ENCODE measurements at places on chromosomes 7 and 10.

DNA sequence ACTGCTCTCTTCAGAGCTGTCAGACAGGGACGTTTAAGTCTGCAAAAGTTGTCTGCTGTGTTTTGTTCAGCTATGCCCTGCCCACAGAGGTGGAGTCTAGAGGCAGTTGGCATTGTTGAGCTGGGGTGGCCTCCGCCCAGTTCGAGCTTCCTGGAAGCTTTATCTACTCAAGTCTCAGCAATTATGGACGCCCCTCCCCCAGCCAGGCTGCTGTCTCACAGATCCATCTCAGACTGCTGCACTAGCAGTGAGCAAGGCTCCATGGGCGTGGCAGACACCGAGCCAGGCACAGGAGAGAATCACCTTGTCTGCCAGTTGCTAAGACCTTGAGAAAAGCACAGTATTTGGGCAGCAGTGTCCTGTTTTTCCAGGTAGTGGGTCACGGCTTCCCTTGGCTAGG lies 98.1 kb downstream of the SDHAF3 start:
- DNase-seq, result no peak

- DNase-seq, result no peak
These were observed 38.2 kb downstream of the ZNF467 start for GRCh38 chr7:149735181-149735602.

DNA sequence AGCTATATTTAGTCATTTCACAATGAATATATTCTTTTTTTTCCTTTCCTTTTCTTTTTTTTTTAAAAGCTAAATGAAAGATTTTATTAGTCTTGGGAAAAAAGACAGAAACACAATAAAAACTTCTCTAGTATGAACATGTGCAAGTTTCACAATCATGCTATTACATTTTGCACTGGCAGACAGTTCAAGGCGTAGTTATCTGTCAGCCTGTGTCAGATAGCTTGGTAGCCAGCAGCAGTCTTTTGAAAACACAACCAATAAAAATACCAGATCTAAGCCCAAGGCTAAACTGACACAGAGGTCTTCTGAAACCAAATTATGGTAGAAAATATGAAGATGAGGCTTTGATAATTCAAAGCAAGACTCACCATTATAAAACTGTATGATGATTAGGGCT lies 205.8 kb upstream of the TEX47 start:
- no peak for DNase-seq

DNA sequence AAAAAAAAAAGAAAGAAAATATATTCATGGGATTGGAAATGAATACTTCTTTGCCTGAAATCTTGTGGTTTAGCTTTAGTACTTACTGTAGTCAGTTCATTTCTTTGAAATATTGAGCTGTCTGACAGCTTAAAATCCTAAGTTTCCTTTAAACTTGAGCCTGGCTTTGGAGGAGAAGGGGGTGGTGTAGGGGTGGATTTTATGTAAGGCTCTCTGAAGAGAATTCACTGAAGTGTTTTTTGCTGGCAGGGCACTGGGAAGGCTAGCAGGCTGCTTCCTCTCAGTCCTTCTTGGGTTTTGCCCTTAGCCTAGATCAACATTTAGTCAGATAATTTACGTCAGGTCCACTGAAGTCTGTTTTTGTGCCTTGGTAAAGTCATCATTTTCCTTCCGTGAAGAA lies 516.5 kb downstream of the AUTS2 start:
- no peak for DNase-seq

DNA sequence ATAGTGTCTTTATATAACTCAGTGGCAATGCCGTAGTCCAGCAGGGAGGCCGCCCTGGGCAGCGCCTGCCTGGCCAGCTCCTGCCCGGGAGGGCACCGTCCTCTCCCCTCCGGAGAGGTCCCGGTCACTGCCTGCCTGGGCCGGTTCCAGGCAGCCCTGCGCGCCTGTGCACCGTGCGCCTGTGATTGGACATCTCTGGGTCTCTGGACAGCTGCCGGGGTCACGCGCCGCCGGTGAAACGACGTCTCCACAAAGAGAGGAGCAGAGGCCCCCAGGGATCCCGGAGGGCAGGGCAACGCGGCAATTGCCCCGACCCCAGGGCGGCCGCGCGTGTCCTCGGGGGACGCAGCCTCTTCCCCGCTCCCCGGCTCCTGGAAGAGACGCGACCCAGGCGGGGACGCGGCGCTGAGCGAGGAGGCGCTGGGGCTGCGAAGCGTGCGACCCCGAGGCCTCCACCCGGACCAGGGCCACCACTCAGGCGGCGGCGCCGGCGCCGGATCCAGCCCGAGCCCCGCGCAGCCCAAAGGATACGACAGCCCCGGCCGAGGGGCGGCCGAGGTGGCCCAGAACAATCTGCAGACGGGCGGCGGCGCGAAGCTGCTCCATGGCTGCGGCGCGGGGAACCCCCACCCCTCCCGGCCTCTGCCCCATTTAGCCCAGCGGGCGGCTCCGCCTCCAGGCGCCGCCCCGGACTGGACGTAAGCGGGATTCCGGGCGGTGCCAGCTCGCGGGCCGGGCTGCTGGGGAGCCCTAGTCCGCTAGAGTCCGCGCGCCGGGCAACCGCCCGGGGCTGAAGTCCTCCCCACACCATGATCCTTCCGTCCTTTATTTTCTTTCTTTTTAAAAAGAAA lies at the start of gene PHYH:
Gene PHYH, minus strand, starts transcription at position 628 of the 851 bp plus-strand sequence. Its CDS starts 22 bp downstream, at position 606.
- peak; percentile 76 for DNase-seq

DNA sequence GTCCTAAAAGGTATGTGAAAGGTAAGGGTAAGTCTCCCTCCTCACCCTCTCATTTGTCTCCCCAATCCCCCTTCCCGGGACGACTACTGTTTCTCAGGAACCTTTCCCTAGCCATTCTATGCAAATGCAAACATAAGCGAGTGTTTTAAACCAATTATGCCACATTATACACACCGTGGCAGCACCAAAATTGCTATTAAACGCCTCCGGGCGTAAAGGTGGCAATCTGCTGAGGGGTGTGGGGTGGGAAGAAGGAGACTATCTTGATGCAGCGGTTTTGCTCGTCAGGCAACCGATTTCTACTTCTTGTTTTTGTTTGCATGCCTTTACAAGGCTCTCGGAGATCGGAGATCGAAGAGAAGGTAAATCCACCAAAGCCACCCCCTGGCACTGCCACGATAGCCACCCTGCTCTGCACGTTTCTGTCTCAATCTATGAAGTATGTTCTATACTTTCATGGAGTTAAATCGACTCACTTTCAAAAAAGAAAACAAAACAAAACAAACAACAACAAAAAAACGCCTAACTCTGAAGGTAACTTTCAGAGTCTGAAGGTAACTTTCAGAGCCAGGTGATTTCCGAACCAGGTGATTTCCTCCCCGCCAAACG lies 46.0 kb upstream of the CDK1 start:
- DNase-seq, result peak; percentile 11

- DNase-seq, result no peak
These were observed 5.6 kb downstream of the LRRTM3 start for GRCh38 chr10:66931340-66931948.

- no peak for DNase-seq
These were observed 99.0 kb upstream of the MDFIC start for GRCh38 chr7:114822844-114823243.

DNA sequence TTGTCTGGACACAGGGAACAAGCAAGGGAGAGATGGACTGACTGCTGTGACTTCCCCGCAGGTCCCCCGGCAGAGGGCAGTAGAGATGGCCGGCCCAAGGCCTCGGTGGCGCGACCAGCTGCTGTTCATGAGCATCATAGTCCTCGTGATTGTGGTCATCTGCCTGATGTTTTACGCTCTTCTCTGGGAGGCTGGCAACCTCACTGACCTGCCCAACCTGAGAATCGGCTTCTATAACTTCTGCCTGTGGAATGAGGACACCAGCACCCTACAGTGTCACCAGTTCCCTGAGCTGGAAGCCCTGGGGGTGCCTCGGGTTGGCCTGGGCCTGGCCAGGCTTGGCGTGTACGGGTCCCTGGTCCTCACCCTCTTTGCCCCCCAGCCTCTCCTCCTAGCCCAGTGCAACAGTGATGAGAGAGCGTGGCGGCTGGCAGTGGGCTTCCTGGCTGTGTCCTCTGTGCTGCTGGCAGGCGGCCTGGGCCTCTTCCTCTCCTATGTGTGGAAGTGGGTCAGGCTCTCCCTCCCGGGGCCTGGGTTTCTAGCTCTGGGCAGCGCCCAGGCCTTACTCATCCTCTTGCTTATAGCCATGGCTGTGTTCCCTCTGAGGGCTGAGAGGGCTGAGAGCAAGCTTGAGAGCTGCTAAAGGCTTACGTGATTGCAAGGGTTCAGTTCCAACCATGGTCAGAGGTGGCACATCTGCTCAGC lies 6.0 kb downstream of the CYREN start:
- DNase-seq, result no peak

DNA sequence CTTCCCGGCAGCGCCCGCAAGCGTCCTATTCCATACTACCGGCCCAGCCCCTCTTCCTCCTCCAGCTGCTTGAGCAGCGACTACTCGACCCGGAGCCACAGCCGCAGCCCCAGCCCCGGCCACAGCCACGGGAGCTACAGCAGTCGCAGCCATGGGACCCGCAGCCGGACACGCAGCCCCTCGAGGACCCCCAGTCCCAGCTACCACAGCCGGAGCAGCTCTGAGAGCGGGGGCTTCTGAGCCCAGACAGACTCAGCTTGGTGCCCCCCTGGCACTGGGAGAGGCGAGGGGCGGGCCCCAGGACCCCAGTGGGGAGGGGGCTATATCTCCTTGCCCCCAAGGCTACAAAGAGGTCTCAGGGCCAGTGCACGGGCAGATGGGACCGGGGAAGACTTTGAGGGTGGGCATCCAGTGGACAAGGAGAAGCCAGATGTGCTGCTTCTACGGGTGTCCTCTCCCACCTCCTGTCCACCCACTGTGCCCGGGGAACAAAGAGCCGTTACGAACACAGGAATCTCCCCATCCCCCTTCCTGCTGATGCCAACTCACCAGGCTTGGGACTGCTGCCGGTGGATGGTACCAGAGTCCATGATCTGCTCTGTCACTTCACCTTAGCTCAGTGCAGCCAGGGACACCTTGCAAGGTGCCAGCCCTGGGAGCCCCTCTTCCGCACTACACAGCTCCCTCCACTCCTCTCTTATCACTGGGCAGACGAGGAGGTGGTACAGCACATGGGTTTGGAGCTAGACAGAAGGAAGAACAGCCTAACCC lies 16.7 kb upstream of the HSPB1 start:
- DNase-seq, result no peak

DNA sequence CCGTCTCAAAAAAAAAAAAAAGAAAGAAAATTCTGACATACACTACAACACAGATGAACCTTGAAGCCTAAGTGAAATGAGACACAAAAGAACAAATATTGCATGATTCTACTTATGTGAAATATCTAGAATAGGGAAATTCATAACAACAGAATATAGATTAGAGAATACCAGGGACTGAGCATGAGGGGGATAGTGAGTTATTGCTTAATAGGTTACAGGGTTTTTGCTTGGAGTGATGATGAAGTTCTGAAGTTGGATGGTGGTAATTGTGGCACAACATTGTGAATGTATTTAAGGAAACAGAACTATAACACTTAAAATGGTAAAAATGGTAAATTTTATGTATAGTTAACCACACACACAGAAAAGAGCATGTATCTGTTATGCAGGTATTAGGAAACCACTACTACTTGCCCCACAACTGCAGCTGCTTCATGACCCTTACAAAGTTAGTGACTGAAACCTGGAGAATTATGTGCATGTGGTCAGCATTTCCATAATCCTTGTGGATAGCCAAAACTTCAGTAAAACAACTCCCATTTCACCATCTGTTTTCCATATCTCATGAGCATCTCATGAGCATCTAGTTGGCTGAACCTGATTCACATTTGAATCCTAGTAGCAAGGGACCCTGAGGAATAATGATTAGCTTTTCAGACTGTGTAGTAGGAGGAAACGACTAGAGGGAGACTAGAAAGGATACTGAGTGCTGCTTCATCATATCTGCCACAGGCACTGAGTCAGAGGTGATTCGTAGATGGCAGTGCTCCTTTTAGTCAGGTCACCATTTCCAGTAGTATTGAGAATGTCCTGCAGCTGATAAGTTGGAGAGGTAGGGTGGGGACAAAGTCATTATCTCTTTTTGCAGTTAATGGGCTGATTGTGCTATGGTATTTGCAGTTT lies 26.3 kb downstream of the SAMD8 start:
- DNase-seq, result no peak

DNA sequence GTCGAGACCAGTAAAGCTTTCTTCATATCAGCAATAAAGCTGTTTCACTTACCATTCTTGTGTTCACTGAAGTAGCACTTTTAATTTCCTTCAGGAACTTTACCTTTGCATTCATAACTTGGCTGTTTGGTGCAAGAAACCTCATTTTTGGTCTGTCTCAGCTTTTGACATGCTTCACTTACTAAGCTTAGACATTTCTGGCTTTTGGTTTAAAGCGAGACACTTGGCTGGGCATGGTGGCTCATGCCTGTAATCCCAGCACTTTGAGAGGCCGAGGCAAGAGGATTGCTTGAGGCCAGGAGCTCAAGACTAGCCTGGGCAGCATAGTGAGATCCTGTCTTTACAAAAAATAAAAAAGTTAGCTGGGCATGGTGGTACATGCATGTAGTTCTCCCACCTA lies 15.8 kb downstream of the PLEKHA1 start:
- DNase-seq, result no peak

DNA sequence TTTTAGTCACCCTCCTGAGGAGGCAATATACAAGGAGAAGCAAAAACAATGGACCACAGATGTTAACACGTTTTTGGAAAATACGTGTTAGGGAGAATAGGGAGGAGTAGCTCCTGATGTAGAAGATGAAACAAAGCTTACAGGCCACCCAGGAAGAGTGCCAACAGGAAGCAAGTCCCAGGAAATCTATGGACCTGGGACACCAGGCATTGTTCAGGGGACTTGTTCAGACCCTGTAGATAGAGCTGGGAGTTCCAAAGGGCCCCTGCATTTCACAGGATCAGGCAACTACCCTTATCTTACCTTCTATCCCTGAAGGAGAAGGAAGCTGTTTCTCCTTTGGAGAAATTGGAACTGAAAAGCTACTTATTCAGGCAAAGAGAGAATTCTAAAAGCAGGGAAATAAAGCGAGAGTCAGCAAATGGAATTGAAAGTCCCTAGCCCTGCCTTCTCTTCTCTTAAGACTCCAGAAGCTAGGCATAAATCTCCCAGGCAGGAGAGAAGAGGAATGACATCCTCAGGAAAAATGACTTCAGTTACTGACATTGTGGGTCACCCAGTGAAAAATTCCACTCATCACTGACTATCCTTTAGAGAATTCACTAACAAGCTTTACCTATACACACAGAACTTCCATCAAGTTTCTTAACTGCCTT lies 77.7 kb upstream of the FAM3C start:
- no peak for DNase-seq

DNA sequence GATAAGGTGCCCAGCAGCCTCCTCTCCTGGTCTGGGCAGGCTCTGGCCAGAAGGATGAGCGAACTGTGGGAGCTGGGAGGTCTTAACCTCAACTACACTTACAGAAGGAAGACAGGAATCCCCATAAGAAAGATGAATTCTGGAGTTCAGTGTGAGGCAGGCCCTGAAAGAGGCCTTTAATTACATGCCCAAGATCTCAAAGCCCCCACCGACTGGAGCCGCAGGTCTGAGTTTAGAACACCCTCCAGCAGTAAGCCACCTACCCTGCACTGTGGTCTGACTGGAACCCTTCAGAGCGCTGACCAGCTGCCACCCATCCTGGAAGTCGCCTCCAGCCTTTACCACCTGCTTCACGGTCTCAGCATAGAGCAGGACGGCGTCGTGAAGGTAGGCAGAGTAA lies 28.2 kb upstream of the ACSL5 start:
- no peak for DNase-seq
